SK-N-DZ (cell line): ENCODE measurements at places on chromosomes 4 and X.
A peak's percentile ranks its signal among the peaks of the same experiment; 100 is the strongest.

DNA sequence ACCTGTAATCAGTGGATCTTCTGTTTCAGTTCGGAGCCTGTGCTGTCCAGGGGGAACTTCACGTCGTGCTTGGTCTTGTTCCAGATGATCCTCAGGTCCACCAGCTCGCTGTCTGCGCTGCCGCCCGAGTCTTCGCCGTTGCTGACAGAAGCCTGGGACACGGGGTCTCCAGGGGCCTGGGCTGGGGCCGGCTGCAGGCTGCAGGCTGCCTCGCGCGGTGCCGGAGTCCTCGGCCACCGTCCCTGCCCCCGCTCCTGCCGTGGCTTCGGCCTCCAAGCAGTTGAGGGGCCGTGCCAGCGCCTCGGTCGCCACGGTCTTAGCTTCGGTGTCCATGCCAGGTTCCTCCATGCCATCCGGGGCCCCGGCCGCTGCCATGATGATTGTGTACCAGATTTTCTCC is 37.3 kb upstream of the CCNI start:
- no peak for DNase-seq

DNA sequence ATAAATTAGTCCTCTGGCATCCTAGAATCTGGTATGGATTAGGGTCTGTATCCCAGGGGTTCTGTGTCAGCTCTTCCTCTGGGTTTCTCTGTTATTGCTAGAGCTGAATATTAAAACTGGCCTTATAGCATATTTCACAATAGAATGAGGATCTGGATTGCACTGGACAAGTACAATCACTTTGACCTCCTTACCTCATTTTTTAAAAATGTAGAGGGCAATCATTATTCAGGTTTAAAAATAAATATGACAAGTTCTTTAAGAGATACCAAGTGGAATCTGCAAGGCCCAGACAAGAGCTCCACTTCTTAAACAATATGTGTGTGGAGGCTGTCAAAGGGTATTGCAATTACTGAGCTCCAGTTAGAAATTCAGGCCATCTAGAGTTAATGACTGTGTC is 1.4 kb downstream of the PALLD start:
- DNase-seq, result no peak

- DNase-seq, result no peak
Measured at GRCh38 chrX:111123606-111124179, 27.7 kb downstream of the PAK3 start.

- peak; percentile 7 for DNase-seq
Measured at GRCh38 chr4:67198727-67199126, 346.6 kb downstream of the CENPC start.

- DNase-seq, result no peak
Measured at GRCh38 chr4:61583696-61584095, 383.6 kb downstream of the ADGRL3 start.

- peak; percentile 32 for DNase-seq
Measured at GRCh38 chr4:54971474-54971950, 153.9 kb downstream of the KDR start.

DNA sequence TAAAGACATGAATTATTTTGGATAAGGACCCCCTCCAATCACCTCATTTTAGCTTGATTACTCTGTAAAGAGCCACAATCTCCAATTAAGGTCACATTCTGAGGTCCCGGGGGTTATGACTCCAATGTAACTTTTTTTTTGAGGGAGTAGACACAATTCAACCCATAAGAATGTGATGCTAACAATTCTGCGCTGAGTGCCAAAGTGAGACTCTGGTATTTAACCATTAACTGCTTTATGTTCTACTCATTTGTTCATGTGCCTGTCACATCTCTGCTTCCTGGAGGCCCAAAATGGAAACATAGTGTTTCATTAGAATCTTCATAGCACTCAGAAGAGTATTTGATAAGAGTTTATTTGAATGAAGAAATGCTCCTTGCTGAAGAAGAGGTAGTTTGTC is 234.8 kb downstream of the CPE start:
- DNase-seq, result no peak

- no peak for DNase-seq
Measured at GRCh38 chr4:134499074-134499473, 297.5 kb upstream of the PABPC4L start.

DNA sequence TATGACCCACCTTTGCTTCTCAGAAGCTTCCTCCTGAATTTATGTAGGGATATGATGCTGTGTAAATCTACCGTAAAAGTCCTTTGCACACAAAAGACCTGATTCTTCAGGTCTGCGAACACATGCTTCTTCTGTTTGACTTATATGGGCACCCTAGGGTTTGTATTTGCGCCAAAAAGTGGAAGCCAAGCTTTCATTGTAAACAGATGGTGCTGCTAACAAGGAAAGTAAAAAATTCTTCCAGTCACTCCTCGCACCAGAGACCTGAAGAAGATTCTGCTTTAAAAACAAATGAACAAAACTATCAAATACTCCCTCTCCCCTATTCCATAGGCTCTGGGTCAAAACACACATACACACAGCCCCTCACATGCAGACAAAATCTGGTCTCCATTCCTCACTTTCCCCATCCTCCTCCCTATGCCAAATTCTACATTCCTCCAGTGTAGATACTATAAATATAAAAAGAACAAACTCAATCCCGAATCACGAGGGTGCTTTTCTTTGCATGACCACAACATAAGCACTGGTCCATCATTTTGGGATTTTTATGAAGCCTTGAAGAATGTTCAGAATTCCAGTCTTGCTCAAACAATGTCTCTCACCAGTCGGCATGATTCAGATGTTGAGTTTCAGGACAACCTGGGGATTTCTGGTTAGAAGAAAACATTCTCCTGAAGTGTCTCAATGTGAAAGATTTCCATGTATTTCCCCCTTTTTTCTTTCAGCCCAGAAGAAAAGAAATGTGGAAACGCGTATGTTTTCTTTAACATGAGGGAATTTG is 125.1 kb downstream of the PALLD start:
- DNase-seq, result no peak

- DNase-seq, result no peak
Measured at GRCh38 chrX:149491812-149492211, 13.3 kb downstream of the IDS start.

DNA sequence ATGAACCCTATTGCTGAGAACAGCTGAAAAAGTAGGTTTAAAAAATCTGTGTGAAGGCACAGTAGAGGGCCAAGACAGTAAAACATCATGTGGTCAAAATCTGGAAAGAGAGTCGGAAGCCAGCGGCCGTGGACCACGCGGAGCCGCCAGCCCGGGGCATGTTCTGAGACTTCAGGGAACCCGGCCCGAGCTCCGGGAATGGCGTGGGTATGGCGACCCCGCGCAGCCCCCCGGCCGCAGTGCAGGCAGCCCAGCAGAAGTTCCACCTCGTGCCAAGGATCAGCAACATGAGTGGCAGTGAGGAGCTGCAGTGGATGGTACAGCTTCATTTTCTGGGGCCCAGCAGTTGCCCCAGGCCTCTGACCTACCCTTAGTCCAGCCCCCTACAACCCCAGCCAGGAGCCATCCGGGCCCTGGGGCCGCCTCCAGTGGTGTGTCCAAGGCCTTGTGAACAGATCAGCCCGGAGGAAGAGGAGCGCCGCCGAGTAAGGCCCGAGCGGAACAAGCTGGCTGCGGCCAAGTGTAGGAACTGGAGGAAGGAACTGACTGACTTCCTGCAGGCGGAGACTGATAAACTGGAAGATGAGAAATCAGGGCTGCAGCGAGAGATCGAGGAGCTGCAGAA is 94.2 kb downstream of the LARP1B start:
- no peak for DNase-seq

- DNase-seq, result no peak
Measured at GRCh38 chr4:128452415-128452814, 164.8 kb upstream of the PGRMC2 start.

- no peak for DNase-seq
Measured at GRCh38 chrX:13581554-13581953, 12.2 kb downstream of the EGFL6 start.

DNA sequence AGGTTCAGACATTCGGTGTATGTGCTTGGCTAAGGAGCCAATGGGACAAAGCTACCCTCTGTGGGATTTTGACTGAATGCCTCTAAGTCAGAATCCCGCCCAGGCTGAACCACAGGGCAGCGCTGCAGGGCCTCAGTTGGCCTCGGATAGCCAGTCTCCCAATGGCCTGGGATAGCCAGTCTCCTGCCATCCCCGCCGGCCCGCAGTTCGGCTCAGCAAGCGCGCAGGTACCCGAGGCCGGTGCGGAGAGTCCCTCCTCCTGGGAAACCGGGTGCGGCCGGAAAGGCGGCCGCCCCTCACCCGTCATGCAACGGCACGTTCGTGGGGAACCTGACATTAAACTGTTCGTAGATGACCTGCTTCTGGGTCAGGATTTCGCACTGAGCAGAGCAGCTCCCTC is 16.1 kb downstream of the PPEF2 start:
- DNase-seq, result no peak

- DNase-seq, result no peak
Measured at GRCh38 chrX:16868920-16869319, 1.2 kb downstream of the RBBP7 start.

DNA sequence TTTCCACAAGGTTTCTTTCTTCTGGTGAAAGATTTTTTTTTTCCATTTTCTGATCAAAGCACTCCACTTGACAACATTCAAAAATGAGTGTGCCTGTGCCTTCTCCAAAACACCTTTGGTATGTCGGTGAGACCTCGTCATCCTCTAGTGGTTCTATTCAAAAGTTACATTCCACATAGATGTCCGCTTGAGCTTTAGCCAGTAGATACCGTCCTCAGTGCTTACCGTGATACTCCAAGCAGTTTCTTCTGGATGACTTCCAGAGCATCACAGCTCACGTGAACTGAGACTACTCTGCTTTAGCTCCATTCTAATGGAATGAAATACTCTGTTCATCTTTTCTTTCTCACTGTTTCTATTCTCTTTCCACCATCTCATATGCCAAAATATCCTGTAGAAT is 38.2 kb upstream of the VEGFC start:
- DNase-seq, result no peak

DNA sequence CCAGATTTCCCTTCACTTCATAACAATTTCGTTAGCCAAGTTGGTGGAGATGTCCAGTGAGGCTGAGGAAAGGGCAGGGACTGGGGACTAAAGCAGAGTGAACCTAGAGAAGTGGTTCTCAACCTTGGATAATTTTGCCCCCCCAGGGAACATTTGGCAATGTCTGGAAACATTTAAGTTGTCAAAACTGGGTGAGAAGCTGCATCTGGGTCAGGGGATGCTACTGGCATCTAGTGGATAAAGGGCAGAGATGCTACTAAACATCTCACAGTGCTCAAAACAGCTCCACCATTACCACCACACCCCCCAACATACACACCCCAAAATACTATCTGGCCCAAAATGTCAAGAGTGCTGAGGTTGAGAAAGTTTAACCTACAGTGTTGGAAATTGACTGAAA is 32.0 kb upstream of the FGF16 start:
- DNase-seq, result no peak

GRCh38 chr4:183960046-183960420 is 54.9 kb downstream of the STOX2 start:
- peak; percentile 85 for DNase-seq

- peak; percentile 2 for DNase-seq
Measured at GRCh38 chr4:165504184-165504583, 125.4 kb downstream of the CPE start.

- DNase-seq, result no peak
Measured at GRCh38 chr4:41465146-41465761, 72.7 kb upstream of the LIMCH1 start.

- no peak for DNase-seq
Measured at GRCh38 chr4:48898733-48899431, 7.7 kb downstream of the OCIAD2 start.

- no peak for DNase-seq
Measured at GRCh38 chrX:103398421-103398864, 22.1 kb downstream of the BEX3 start.
